ENCODE measurements at places on chromosomes 12 and 14.

GRCh38 chr14:104478656-104479055, 100.9 kb upstream of the C14orf180 start:
- no peak for ATAC-seq

DNA sequence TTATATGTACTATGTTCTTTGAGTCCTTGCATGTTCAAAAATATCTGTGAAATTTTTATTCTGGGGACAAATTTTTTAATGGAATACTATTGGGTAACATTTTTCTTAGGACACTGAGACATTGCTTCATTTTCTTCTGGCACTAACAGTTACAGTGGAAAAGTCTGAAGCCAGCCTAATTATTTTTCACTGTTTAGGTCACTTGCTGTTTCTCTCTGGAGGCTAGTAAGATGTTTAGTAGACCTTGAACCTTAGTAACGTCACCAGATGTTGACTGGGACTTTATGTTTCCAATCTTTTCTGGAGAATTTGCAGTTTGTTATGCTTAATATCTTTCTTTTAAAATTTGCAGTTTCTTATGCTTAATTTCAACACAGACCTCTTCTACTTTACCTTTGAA, 12.3 kb upstream of the EPYC start:
- no peak for ATAC-seq

DNA sequence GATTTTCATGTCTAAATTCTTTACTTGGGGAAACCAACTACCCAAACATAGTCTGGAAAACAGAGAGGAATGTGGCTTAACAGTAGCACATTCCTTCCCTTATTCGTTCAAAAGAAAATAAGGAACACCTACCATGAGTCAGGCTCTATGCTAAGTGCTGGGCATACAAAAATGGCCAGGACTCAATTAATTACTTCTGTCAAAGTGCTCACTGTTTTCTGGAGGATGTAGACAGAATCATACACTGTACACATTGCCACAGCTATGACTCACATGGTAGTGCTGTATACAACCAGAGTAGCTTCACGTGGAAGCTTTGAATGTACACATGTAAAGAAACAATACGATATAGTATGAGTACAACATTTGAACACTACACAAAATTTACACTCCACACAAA, 50.1 kb downstream of the SLC25A21 start:
- ATAC-seq: peak; percentile 99

DNA sequence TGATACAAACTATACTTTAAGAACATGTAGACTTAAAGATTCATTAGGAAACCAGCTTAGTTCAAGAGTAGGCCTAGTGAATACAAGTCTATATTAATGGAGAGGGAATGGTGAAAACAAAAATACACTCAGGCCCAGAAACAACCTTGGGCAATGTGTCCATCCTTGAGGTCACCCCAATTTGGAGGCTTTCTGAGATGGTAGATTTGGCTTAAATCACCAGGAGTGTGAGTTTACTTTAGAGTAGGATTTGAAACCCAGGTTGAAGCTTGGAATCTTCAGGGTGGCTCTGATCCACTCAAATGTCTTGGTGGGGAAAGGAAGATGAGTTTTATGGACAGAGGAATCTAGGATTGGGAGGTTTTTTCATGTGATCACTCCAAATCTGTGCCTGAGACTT, 10.5 kb downstream of the LDHB start:
- ATAC-seq: no peak

DNA sequence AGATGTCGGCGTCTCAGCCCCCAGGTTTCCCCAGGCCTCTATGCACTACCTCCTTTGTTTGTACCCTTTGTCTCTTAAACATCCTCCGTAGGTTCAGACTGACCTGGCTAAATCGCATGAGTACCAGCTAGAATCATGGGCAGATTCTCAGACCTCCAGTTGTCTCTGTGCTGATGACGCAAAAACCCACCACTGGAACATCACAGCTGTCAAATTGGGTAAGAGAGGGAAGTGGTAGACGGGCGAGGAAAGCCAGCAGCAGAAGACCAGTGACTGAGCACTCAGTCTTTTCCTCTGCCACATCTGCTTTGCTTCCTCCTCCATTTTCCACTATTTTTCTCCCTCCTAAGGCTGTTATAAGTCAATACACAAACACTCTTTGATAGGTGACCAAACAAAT, 29.7 kb downstream of the A2ML1 start:
- ATAC-seq: no peak

DNA sequence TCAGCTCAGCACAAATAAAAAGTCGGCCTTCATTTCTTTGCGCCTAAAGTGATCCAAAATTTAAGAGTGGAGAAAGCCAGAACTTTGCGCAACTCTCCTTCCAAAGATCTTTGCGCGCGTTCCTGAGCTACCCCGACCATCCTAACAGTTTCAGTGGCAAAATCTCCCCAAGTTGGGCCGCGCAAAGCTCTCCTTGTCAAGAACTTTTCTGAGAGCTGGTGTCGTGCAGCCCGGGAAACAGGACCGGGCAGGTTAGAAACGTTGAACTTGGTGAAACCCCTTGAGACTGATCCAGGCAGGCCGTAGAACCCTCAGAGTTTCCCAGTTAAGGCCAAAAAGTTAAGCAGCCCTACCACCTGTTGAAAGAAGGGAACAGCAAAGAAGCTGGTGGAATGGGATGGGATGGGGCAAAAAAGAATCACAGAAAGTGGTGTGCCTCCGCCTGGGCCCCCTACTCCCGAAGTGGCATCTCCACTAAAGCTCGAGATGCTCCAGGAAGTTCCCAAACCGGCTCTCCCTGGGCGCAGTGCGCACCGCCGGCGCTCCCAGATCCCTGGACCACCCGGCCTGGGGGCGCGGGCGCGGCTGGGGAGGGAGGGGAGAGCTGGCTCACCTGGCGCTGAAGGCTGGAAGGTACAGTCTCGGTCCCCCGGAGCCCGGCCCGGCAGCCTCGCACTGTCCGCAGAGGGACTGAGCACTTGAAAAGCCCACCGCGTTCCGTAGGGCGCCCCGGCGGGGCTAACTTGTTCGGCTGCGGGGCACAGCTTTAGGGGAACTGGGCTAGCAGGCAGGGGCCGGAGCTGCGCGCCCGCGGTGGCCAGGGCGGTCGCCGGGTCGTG, 768 bp downstream of the DBX2 start:
- ATAC-seq: peak; percentile 56

DNA sequence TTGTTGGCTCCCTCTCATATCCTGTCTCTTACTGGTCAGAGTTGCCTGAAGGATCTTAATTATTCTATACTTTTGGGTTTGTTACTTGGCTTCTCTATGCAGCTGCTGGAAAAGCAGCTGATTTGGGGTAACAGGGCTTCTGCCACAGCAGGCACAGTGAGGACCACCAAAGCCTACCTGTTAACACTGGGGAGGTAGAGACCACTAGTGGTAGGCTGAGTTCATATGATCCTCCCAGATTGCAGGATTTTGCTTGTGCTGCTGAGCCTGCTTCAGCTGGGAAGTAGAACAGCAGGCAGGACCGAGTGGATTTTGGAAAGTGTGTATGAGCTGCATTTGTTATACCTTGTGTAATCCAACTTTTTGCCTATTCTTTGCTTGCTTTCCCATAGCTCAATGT, 34.1 kb downstream of the RCOR1 start:
- ATAC-seq: no peak

Data from esophagus mucosa (tissue), 1 donor.